ENCODE measurements at places on chromosomes 2 and 18.
A peak's percentile ranks its signal among the peaks of the same experiment; 100 is the strongest.

DNA sequence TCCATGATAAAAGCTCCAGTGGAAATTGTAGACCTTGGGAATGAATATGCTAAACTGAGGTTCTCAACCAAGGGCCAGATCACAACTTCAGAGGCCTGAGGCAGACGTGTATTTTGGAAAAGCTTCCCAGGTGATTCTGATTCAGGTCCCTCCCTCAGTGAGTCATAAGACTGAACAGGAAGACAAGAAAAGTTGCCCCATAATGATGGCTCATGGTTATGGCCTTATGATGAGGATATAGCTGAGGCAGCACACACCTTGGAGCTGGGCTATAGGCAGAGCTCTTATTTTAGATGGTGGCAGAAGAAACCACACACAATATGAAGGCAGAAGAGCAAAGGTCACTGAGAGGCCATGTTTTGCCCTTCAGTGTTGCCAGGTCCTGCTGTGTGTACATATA lies 9.6 kb downstream of the ANTXR1 start:
- H3K36me3 ChIP-seq = no peaks in the 10 kb centered on the region
- no peaks in the 10 kb centered on the region for H3K27me3 ChIP-seq
- no peak for DNase-seq
- H3K4me1 ChIP-seq = peaks cover 34% of the 10 kb centered on the region
- peak overlapping the region; percentile 10 for H3K27ac ChIP-seq

DNA sequence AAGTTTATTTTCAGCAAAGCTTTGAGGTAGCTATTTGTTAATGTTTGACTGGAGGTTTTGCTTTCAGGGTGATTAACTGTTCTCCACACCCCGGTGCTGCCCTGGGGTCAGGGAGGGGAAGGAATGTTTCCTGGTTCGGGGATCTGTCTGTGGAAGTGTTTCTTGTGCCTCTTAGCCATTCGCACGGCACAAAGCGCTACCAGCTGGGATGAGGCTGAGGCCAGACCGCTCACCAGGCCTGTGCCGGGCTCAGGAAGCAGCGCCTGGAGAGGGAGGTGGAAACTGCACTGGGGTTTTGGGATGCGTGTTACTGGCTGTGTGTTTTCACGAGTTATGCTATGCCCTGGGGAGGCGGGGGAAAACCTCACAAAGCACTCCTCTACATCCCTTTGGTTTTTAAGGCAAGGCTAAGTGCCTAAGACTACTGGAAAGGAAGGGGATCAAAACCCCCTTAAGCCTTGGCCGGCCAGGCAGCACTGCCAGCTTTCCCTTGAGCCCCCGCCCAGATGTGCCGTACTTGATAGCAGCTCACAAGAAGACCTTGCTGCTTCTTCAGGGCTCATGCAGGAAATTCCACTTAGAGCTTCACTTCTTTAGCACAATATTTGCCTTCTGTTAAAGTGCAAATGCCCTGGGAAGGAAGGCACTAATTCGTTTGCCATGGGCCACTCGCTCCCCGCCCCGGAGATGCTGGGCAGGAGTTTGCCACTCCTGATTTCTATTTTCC lies 65.7 kb upstream of the CNGA3 start:
- no peak overlapping the region for H3K4me3 ChIP-seq
- no peak overlapping the region for H3K27ac ChIP-seq
- H3K27me3 ChIP-seq = no peaks in the 10 kb centered on the region
- no peaks in the 10 kb centered on the region for H3K36me3 ChIP-seq
- H3K4me1 ChIP-seq = no peaks in the 10 kb centered on the region
- DNase-seq = no peak

DNA sequence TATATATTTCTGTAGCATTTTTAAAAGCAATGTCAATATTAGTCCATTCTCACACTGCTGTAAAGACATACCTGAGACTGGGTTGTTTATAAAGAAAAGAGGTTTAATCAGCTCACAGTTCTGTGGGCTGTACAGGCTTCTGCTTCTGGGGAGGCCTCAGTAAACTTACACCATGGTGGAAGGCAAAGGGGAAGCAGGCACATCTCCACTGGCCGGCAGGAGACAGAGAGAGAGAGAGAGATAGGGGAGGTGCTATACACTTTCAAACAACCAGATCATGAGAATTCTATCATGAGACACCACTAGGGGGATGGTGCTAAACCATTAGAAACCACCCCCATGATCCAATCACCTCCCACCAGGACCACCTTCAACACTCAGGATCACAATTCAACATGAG lies 43.1 kb downstream of the CHMP3 start:
- H3K27me3 ChIP-seq = no peaks in the 10 kb centered on the region
- peaks cover 10% of the 10 kb centered on the region for H3K4me1 ChIP-seq
- no peak overlapping the region for H3K4me3 ChIP-seq

- H3K27ac ChIP-seq = peak within 1 kb of the TSS; percentile 98
- no peaks in the 10 kb centered on the region for H3K36me3 ChIP-seq
- H3K4me1 ChIP-seq = peaks cover 5% of the 10 kb centered on the region
- DNase-seq = peak; percentile 47
These were observed at the start of gene RAB11FIP5 for GRCh38 chr2:73112913-73113854. Gene RAB11FIP5 (minus strand): TSS chr2:73112948. CDS start chr2:73112777, 171 bp downstream.

- H3K4me3 ChIP-seq = no peak overlapping the region
- H3K27me3 ChIP-seq = no peaks in the 10 kb centered on the region
- H3K27ac ChIP-seq = no peak overlapping the region
- no peak for DNase-seq
These were observed 21.6 kb upstream of the PDIA6 start for GRCh38 chr2:10834068-10834655.

- no peaks in the 10 kb centered on the region for H3K36me3 ChIP-seq
- no peaks in the 10 kb centered on the region for H3K4me1 ChIP-seq
- H3K4me3 ChIP-seq = no peak overlapping the region
- no peak for DNase-seq
- H3K27ac ChIP-seq = no peak overlapping the region
These were observed 87.0 kb downstream of the EPB41L3 start for GRCh38 chr18:5456577-5457461.

- H3K36me3 ChIP-seq = no peaks in the 10 kb centered on the region
- DNase-seq = no peak
- no peak overlapping the region for H3K27ac ChIP-seq
- H3K4me1 ChIP-seq = no peaks in the 10 kb centered on the region
- no peak overlapping the region for H3K4me3 ChIP-seq
These were observed 389.2 kb downstream of the FBXO15 start for GRCh38 chr18:73758446-73758845.

- H3K36me3 ChIP-seq = no peaks in the 10 kb centered on the region
- no peak for DNase-seq
- no peaks in the 10 kb centered on the region for H3K27me3 ChIP-seq
- H3K4me1 ChIP-seq = peaks cover 23% of the 10 kb centered on the region
- no peak overlapping the region for H3K27ac ChIP-seq
These were observed 372.6 kb downstream of the SLC4A3 start for GRCh38 chr2:220000080-220000479.

- H3K36me3 ChIP-seq = peaks cover 3% of the 10 kb centered on the region
- peaks cover 9% of the 10 kb centered on the region for H3K4me1 ChIP-seq
- H3K27me3 ChIP-seq = no peaks in the 10 kb centered on the region
- no peak overlapping the region for H3K4me3 ChIP-seq
These were observed 14.7 kb downstream of the NIFK start for GRCh38 chr2:121721926-121722325.

DNA sequence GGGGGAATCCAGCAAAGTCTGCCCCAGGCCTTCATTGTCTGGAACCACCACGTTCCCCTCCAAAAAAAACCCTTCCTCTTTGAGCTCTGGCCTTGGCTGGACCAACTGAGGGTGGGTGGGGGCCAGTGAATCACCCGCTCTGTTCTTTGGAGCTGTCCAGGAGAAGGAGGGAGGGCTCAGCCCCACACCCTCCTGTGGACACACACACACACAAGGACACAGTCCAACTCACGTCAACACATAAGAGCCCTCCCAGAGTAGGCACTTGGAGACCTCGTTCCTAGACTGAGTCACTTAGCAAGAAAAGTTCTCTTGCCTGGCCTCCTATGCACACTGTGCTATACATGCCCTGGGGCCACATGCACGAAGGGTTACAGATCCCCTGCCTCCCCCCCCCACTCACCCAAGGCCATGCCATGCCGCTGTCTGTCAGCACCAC lies 1.2 kb upstream of the TNS1 start:
- peak; percentile 88 for DNase-seq
- peak overlapping the region; percentile 89 for H3K27ac ChIP-seq
- no peaks in the 10 kb centered on the region for H3K27me3 ChIP-seq
- H3K36me3 ChIP-seq = no peaks in the 10 kb centered on the region

DNA sequence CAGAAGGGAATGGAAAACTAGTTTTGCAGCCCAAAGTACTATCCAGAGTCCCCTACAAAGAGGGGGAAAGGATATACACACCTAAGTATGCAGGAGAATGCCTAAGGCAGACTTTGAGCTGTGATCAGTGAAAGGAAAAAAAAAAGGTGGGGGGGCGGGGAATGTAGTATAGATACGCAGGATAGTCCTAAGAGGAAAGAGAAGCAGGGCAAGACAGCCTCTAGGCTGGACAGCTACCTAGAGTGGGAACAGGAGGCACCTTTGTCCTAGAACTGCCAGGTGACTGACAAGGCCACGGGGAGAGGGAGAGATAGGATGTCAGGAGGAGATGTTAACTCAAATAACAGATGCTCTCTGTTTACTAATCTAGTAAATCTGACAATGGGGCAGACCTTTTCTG lies 6.0 kb downstream of the REEP1 start:
- H3K27me3 ChIP-seq = no peaks in the 10 kb centered on the region
- peaks cover 12% of the 10 kb centered on the region for H3K4me1 ChIP-seq
- no peaks in the 10 kb centered on the region for H3K36me3 ChIP-seq
- DNase-seq = no peak
- H3K27ac ChIP-seq = no peak overlapping the region
- no peak overlapping the region for H3K4me3 ChIP-seq

- H3K4me3 ChIP-seq = no peak overlapping the region
- H3K36me3 ChIP-seq = no peaks in the 10 kb centered on the region
- H3K4me1 ChIP-seq = no peaks in the 10 kb centered on the region
- H3K27ac ChIP-seq = no peak overlapping the region
These were observed 171.1 kb upstream of the MYT1L start for GRCh38 chr2:2502201-2502549.

DNA sequence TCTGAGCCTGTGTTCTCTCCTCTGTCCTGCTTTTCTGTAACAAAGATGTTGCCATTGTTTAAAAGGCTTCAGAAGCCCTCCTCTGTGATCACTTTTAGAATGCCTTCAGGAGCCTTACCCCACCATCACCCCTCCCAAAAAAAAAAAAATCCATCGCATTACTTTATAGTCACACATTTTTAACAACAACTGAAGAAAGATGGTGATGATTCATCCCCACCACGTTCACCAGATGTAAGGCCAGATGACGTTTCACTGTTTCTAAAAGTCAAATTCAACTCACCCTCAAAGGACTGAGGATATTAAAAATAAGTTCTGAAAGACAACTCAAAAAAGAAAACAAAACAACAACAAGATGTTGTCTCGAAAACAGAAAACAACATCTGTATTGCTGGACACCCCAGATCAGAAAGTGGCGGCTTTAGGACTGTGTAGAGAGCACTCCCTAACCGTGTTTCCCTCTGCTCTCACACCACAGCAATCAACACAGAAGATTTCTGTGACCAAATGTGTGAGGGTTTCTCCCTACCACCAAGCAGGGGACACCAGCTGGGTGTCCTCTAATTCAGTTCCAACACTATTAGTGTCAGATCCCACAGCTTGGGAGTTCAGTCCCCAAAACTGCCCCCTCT lies 61.9 kb upstream of the CREB1 start:
- H3K27ac ChIP-seq = no peak overlapping the region
- H3K4me3 ChIP-seq = no peak overlapping the region
- H3K4me1 ChIP-seq = no peaks in the 10 kb centered on the region
- no peaks in the 10 kb centered on the region for H3K27me3 ChIP-seq
- H3K36me3 ChIP-seq = no peaks in the 10 kb centered on the region

GRCh38 chr2:132583666-132584360 lies 86.2 kb downstream of the LYPD1 start:
- no peaks in the 10 kb centered on the region for H3K36me3 ChIP-seq
- DNase-seq = no peak
- no peak overlapping the region for H3K4me3 ChIP-seq
- no peak overlapping the region for H3K27ac ChIP-seq
- no peaks in the 10 kb centered on the region for H3K27me3 ChIP-seq
